ENCODE measurements at places on chromosomes 6 and 20.

DNA sequence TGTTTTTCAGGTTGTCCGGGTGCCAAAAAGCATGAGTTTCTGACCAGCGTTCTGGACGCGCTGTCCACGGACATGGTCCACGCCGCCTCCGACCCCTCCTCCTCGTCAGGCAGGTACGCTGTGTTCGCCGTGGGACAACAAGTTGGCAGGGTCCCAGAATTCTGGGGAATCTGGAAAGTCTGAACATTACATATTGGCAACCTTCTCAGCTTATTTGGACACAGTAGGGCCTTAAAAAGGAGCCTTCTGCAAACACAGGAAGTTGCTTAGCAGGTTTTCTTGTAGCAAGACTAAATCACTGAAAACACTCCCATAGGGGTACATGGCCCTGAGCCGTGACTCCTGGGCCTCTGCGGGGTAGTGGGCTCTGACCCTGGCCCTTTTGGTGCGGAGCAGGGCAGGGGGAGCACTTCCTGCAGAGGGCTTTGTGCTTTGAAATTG lies 209.7 kb downstream of the SMOC2 start:
- DNase-seq: no peak

DNA sequence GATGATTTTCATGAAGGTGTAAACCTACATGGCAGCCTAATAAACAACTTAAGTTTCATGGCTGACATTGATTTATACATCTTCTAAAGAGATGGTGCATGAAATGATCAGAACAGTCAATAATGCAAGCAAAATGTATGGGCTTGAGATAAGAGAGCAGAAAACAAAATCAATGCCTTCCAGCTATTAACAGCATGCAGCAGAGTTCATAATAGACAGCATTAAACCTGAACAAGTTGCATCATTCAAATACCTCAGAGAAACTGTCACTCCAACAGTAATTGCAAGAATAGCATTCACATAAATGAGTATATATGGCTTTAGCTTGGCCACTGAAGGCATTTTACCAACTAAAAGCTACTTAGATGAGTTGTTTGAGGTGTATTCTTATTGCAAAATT lies 319.6 kb upstream of the ARID1B start:
- no peak for DNase-seq

DNA sequence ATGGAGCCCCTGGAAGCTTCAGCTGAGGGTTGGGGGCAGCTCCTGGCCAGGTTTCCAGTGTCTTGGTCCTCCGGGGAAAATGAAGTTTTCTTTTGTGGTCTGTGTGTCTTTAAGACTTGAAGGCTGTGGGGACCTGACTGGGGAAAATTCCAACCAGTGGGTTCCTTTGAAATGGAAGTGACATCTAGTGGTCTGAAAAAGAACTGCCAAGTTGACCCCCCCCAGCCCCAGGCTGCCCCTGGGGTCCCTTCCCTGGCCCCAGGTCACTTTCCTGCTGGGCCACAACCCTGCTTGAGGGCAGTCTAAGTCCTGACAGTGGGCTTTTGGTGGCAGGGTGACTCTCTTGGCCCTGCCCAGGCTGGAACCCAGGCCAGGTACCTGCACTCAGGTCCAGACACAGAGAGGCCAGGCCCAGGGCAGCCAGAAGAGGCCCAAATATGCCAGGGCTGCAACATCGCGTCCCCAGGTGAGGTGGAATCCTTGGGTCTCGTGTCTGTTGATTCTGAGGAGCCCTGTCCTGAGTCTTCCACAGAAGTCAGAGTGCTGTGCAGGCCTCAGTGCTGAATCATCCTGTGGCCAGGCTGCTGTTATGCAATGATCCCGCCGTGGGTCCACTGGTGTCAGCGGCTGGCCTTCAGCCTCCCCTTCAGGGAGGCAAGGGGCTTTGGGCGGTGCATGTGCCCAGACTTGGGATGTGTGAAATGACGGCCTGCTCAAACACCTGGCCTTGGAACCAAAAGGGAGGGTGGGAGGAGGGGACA lies 68.4 kb downstream of the VEGFA start:
- no peak for DNase-seq

DNA sequence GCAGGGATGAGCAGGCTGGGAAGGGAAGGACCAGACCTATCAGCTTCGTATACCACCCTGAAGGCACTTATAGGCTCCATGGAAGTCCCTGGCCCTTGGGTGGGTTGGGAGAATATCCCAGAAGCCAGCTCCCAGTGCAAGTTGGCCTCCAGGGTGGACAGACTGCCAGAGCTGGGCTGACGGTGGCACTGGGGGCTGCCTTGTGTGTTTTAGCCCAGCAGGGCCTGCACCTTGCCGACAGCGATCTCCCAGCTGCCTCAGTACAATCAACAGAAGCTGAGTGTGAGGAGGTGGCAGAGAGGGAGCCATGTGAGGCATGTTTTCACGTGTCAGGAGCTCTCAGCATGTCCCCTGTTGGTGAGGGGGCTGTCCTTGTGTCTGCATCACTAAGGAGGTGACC lies 159.5 kb downstream of the VEGFA start:
- DNase-seq: no peak

DNA sequence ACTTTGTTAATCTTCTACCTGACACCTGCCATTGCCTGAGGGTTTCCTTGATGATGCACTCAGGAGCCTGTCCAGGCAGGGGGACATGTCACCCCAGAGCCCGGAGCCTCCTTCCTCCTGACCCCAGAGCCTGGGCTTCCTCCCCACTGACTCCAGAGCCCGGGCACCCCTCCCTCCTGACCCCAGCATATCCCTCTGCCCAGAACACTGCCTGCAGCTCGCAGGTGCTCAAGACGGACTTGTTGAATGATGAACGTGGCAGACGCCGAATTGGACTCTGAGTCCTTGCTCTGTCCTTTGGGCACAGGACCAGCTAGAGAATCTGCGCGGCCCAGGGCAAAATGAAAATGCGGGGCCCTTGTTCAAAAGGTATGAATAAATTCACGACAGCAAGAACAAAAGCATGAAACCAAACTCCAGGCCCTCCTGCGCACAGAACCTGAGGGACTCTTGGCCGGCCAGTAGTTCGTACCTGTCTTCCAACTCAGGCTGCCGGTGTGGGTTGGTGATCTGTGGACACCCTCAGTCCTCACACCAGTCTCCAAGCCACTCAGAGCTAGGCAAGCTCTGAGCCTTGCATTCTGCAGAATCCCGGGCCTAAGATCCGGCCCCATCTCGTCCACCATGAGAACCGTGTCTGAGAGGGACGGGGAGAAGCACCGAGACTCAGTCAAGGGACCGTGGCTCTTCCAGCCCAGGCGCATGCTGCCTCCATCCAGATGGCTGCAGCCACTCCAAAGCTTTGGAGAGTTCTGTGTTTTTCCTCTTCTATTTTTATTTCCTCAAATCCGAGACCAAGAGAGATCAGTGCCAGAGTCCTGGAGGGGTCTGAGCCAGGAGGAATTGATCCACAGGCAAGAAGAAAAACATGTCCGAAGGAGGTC lies 104.7 kb downstream of the BMP7 start:
- DNase-seq: no peak

GRCh38 chr20:59811681-59812171 lies 121.7 kb downstream of the SYCP2 start:
- DNase-seq: no peak

DNA sequence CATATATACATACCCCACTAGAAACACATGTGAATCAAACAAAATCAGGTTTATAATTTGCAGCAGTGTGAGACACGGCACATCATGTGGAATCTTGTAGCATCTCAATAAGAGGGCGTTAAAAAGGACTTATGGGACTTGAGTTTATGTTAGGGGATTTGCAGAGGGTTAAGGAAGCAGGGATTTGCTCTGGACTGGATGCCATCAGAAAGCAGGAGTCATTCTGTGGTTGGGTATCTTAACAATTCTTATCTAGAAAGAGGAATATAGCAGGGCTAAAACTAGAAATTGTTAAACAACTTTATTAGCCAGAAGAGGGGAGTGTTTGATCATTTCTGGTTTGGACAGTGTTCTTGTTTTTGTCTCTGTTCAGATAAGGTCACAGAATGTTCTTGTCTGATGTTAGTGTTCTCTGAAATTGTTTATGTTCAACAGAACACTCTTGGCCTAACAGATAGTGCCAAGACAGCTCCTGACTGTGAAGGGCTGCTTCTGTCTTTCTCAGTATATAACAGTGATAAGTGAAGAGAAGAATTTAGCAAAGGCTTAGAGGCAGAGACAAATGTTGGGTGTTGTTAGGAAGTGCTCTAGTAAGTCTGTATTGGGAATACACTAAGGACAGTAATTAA lies 39.2 kb downstream of the LIN28B start:
- DNase-seq: no peak

DNA sequence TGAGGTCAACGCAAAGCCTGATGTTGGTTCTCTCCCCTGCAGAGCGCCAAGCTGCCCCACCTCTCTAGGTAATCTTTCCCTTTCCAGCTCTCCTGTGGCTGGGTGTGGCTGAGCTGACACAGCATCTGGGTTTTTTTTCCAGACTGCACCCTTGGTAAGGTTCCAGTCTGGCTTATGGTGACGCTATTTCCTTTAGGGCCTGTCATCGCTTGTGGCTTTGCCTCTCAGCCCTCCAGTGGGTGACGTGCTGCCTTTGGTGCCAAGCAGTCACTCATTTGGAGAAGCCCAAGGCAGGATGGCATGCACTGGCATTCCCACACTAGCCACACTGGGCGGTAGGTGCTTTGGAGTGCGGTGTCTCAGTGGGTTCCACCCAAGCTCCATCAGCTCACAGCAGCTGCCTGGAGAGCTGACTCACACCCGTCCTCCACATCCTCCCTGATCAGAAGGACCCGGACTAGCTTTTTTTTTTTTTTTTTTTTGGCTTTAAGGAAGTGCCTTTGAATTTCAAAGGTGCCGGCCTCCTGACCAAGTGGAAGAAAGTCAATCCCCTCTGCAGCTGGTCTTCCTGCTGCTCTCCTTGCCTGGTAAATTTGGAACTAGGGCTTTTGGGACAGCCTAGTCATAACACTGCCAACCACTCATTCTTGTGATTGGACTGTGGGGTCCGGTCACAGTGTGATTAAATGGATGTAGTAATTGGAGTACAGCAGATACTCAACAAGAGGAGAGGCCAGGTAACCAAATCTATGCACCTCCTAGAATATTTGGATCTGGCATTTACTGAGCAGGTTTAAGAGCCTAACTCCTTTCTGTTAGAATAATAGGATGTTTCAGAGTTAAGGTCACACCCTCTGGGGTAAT lies 153.6 kb downstream of the CD83 start:
- DNase-seq: peak; percentile 37

GRCh38 chr20:51968151-51968550 lies 165.8 kb upstream of the SALL4 start:
- no peak for DNase-seq

DNA sequence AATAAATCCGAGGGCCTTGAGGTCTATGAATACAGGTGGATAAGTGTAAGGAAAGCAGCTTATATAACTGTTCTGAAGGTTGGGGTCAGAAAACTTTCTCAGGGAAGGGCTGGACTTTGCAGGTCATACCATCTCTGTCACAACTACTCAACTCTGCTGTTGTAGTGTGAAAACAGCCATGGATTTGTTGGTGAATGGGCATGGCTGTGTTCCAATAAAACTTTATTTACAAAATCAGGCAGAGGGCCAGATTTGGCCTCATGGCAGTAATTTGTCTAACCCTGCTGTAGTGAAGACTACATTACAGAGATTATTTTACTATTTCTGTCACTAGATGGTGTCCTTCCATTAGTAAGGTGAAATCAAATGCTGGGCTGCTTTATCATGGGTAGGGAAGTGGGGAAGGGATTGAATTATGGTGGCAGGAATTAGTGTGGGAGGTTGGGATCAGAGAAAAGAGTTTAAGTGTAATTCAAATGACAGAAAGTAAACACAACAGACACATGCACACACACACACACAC lies 409.6 kb upstream of the CHD6 start:
- DNase-seq: no peak

Data from stimulated activated CD8-positive, alpha-beta memory T cell treated with anti-CD3 and anti-CD28 coated beads, Interleukin-7, amount 100 ng/mL, for 48 hours (primary cell).